H4 (cell line): ENCODE measurements at places on chromosomes 12 and 14. TPM values are rescaled to one million over a fixed set of nuclear protein-coding genes. Genes with fewer than 3 reads are reported as not detected.

- peak; percentile 84 for DNase-seq
Measured at GRCh38 chr12:42691991-42692557, 102.5 kb upstream of the PRICKLE1 start.

- DNase-seq, result peak; percentile 8
Measured at GRCh38 chr12:90543374-90543773, 411.6 kb downstream of the CCER1 start.

DNA sequence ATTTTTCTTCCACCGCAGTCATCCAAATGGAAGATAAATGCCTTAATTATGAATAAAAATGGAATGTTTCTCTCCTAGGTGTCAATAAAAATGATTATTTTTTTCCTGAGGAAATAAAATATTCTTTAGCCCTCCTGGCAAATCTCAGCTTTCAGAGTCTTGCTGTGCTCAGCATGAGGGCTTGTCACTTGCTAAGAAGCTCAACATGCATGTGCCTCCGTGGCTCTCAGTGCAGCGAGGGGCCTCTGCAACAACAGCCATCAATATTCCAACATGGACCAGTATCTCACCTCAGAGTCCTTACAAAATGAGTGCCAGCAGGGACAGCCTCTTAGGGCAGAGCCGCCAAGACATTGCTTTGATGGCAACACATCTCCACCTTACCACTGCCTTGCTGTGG lies 159.5 kb upstream of the TMPO start:
- DNase-seq, result no peak

- no peak for DNase-seq
Measured at GRCh38 chr12:39392154-39392925, 50.6 kb downstream of the KIF21A start.

The NPAS3 gene
- 2.6 and 4.2 TPM in 2 replicates for total RNA-seq

The EMC9 gene
- total RNA-seq, result 26.7 and 38.1 TPM in 2 replicates
